ENCODE measurements at places on chromosomes 1 and 21.

DNA sequence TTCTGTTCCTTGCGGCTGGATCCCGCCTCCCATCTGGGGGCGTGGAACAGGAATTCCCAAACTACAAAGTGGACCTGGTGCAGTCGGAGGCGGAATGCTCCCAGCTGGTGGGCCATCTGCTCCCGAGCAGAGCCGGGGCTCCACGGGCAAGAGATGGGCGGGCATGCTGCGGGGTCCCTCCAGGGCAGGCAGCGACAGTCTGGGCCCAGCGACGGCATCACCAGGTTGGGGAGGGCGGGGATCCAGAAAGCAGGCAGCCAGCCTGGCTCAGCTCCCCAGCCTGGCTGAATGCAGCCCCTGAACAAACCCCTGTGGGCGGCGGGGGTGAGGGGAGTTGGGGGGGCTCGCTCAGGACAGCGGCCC is 3.6 kb downstream of the MEGF6 start:
- no peak for DNase-seq

DNA sequence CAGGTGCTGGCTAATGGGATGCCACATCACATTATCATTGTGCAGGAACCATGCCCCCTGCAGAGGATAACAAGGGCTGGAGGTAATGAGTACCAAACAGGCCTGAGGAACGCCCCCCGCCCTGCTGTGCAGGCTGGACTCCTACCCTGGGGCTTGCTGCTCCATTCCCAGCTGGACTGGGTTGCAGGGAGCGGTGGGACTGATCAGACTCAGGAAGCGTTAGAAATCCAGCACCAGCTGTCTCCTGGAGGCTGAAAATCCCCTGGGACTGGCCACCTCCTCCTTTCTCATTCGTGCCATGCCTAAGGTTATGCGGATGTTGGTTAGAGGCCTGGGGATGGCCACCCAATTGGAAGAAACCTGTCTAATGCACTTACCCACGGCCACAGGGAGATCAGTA is 36.9 kb upstream of the POU3F1 start:
- DNase-seq: no peak

GRCh38 chr1:179813626-179814545 is 63.7 kb downstream of the TOR1AIP2 start:
- DNase-seq: no peak

- no peak for DNase-seq
These were observed 182.9 kb downstream of the BACH1 start for GRCh38 chr21:29481641-29482040.

- no peak for DNase-seq
These were observed 1.9 kb upstream of the STMN1 start for GRCh38 chr1:25908161-25908560.

DNA sequence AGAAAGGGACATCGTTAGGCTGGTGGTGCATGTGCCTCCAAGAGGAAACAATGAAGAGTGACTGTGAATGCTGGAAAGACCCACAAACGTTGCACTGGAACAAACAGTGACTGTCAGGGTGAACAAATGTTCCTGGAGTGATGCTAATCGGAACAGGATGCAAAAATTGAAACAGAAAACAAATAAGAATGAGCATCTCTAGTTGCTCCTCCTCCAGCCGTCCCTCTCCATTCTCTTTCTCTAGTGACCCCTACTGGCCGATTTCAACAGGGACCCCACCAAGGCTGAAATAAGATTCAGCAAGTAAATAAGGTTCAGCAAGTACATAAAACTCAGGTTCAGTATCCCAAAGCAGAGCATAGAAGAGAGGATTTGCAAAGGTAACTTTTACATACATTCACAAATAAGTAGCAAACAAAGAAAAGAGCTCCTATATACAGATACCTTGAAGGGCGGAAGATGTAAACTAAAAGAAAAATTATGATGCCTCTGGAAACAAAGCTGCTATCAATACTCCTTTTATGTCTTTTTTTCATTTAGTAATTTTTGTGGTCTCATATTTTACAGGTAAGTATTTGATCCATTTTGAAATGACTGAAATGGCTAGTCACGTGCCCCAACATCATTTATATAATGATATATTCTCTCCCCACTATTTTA is 836.1 kb upstream of the ADAMTS5 start:
- DNase-seq: peak; percentile 57

GRCh38 chr1:108639899-108640560 is 20.9 kb downstream of the HENMT1 start:
- DNase-seq: no peak

GRCh38 chr1:178620584-178621475 is 104.2 kb upstream of the RALGPS2 start:
- no peak for DNase-seq

- DNase-seq: no peak
These were observed 14.0 kb upstream of the TRIM63 start for GRCh38 chr1:26081267-26082019.

- DNase-seq: no peak
These were observed 46.1 kb downstream of the ACKR1 start for GRCh38 chr1:159250638-159251216.

- no peak for DNase-seq
These were observed 13.2 kb downstream of the KLHDC8A start for GRCh38 chr1:205343431-205344065.

- DNase-seq: no peak
These were observed 2.4 kb upstream of the SLC19A2 start for GRCh38 chr1:169488157-169488556.

GRCh38 chr1:198054510-198054909 is 102.3 kb upstream of the NEK7 start:
- no peak for DNase-seq

DNA sequence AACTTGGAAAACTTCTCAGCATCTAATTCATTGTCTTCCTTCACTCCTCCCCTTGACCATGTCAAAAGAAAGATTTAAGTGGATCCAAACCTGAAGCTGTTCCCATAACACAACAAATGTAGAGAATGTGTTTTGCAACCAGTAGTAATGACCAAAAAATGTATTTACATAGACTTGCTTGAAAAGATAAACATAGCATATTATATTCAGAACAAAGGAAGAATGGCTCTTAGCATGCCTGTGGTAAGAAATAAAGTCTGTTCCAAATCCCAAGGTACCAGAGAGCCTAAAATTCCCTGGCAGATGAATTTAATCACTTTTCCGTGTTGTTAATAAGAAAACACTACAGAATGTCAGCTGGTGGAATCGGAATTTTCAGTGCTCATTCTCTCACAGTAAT is 36.8 kb downstream of the FMO3 start:
- DNase-seq: no peak

DNA sequence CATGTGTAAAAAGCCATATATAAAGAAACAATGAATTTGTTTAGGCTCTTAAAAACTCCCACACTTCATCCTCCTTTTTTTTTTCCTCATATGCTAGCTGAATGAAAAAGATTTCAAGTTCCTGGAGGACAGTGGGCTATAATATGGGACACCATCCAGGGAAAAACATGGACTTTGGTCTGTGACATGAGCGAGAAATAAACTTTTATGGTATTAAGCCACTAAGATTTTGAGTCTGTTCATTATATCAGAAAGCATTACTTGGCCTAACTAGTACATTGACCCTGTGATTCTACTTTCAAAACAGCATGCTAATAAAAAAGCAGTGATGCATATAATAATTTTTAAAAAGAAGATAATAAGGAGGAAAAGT is 392.3 kb upstream of the CAMK1G start:
- DNase-seq: no peak

- DNase-seq: no peak
These were observed 430.1 kb upstream of the PTBP2 start for GRCh38 chr1:96291468-96291867.

DNA sequence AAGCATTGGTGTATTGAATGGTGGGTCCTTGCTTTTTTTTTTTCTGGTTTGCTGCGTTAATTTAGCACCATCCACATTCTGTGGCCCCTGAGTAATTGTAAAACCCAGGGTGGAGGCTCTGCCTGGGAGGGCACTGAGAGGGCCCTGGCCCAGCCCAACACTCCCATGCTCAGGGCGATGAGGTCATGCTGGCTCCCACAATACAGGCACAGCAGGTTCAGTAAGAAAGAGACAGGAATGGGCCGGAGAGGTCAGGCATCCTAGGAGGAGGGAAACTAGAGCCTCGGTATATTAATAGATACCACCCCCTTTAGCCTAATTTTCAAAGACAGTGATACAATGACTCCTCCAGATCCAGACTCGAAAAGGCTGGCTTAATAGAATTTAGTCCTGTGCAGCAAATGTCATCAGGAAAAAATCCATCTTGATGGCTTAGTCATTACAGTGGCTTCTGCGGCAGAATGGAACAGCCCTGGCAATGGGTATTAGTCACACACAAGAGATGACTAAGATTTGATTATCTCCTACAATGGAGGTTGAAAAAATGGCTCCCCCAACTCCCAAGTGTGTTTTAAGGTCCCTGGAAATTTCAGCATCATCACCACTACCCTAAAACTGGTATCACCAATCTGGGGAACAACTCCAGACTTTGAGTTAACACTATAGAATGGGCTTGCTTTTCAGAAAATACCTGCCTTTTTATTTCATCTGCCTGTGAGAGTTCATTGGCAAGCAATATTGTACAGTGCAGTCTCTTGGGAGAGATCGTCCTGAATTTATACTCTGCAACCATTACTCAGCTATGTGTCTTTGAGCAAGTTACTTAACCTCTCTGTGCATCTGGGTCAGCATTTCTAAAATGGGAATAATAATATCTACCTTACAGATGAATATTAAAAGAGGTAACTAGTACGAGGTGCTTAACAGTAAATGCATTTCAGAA is 43.9 kb upstream of the LYST start:
- DNase-seq: peak; percentile 52

DNA sequence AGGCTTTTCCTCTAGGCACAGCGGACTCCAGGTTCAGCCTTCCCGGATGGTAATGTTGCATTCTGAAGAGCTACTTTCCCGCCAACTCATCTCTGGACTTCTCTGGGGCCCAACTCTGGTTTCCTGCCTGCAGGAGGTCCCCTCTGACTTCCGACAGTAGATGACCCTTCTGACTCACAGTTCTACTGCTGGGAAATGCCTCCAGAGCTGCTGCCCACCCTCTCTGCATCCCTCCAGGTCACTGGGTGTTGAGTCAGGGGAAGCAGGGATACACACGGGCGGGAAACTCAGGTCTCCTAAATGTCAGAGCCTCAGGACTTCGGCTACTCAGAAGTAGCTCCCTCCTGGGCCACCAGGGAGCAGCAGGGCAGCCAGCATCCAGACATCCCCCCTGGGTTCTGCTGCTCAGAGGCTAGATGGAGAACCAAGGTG is 2.1 kb upstream of the KIF21B start:
- peak; percentile 78 for DNase-seq

- DNase-seq: no peak
These were observed 235.0 kb downstream of the PTGER3 start for GRCh38 chr1:70812442-70813109.

DNA sequence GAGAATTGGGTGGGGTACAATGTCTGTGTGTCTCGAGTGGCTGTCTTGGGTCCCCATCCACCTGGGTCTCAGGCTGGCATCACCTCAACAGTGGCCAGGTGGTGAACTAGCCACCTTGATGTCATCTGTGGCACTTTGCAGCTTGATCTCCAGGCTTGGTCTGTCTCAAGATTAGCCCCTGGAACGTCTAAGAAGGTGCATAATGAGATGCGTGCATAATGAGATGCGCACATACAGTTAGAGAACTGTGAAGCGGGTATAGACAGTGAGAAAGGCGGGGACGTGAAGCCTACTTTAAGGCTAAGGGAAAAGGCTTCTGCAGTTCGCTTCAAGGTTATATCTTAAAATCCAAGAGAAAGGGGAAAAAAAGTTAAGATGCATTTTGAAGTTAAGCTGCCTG is 98.7 kb downstream of the WDR4 start:
- DNase-seq: no peak

GRCh38 chr1:224168859-224169380 is 14.1 kb upstream of the DEGS1 start:
- peak; percentile 87 for DNase-seq

GRCh38 chr21:46456750-46457149 is 1.9 kb upstream of the DIP2A start:
- DNase-seq: no peak

DNA sequence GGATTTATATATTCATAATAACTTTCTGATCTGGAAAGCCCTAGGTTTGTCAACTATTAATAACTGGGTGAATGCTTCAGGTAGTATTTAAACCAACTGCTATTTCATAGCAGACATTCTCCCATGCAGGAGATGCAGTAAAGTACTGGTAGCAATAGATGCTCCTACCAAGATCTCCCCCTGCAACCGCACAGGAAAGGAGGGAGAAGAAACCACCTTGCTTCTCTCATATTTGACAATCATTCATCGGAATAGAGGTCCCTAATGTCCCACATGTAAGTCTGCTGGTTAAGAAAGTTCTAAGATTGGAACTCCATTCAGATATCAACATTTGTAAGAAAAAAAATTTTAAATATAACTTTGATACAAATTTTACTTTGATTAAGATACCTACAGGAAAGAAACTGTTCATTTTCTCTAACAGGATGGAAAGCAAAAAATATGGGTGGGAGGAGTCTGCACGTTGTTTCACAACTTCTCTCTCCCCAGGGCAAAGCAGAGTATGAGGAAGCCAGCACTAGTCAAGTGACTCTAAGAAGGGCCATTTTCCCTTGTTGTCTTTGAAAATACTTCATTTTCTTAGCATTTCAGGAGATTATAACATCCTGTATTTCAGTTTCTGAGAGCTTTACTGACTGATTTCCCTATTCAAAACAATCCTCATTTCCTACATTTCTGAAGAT is at the start of gene PYHIN1:
PYHIN1 (plus strand) TSS at position 498 of the 683 bp plus-strand sequence. CDS start 5,359 bp downstream, outside the sequence.
- DNase-seq: peak; percentile 13

DNA sequence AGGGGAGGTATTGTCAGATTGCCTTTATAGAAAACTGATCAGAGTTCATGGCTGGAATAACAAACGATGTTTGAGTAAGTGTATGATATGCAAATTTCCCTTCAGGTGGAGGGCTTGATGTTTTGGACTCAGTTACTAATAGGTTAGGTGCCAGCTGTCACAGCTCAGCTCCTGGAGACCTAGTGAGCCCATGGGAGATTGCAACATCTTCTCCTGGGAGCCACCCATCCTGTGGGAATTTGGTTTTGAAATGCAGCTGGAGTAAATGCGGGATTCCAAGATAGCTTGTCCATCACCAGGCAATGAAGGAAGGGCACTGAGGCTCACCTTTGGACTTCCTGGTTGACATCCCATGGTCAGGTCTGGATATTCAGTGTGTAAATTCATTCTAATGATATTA is 211.4 kb upstream of the NRIP1 start:
- no peak for DNase-seq

DNA sequence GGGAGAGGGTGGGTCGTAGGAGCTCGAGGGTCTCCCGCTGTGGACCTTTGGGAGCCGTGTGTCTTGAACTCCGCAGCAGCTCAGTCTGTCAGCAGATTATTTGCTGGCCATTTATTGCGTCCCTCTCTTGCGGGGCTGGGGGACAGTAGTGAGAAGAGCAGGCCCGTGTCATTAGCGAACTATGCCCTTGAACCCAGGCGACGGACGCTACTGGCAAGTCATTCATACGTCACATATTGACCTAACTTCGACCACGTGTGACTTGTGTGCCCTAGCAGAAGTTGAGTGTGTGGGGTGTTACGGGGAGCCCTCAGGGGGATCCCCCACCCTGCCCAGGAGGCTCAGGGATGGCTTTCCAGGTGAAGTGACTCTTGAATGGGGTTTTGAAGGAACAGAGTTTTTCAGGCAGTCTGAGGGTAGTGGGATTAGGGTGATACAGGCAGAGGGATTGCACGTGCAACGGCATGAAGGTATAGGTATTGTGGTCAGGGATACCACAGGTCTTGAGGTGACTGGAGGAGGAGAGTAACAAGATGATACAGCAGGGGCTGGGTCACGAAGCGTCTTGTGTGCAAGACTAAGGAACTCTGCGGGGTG is 13.0 kb downstream of the RCC1 start:
- peak; percentile 83 for DNase-seq

- DNase-seq: no peak
These were observed 22.8 kb upstream of the BATF3 start for GRCh38 chr1:212722270-212722957.

GRCh38 chr1:100628631-100629081 is 90.7 kb downstream of the GPR88 start:
- DNase-seq: no peak
